ENCODE measurements at places on chromosomes 12 and 14.

DNA sequence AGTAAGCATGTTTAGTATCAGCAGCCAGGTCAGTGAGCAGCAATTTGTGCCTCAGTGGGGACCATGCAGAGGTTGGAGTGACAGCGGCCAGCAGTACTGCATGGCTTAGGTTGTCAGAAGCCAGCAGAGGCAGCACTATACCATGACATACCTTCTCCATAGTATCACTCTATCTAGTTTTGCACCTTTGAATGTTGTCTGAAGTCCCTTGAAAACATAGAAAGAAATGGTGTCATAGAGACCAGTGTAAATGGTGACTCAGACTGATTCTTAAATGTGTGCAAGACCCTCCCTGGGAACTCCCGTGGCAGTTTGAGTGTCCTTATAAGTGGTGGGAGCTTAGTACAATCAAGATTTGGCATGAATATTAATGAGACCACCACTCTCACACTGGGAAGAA lies 124.4 kb downstream of the SLC38A1 start:
- no peak for DNase-seq
- no peaks in the 10 kb centered on the region for H3K36me3 ChIP-seq
- no peaks in the 10 kb centered on the region for H3K4me1 ChIP-seq
- no peaks in the 10 kb centered on the region for H3K27me3 ChIP-seq
- no peak overlapping the region for H3K4me3 ChIP-seq

- no peaks in the 10 kb centered on the region for H3K36me3 ChIP-seq
- H3K27ac ChIP-seq = no peak overlapping the region
- no peak for DNase-seq
- no peaks in the 10 kb centered on the region for H3K27me3 ChIP-seq
- H3K4me1 ChIP-seq = no peaks in the 10 kb centered on the region
Measured at GRCh38 chr14:45902241-45902640, 649.2 kb upstream of the MIS18BP1 start.

- H3K4me1 ChIP-seq = no peaks in the 10 kb centered on the region
- no peak overlapping the region for H3K27ac ChIP-seq
- no peak overlapping the region for H3K4me3 ChIP-seq
Measured at GRCh38 chr14:85273099-85273677, 256.8 kb upstream of the FLRT2 start.

GRCh38 chr12:76375470-76375869 lies 27.3 kb upstream of the BBS10 start:
- no peaks in the 10 kb centered on the region for H3K27me3 ChIP-seq
- H3K27ac ChIP-seq = no peak overlapping the region
- H3K4me3 ChIP-seq = no peak overlapping the region
- H3K36me3 ChIP-seq = no peaks in the 10 kb centered on the region

GRCh38 chr12:22610131-22610530 lies 14.8 kb upstream of the ETNK1 start:
- H3K27ac ChIP-seq = no peak overlapping the region
- no peak overlapping the region for H3K4me3 ChIP-seq
- H3K4me1 ChIP-seq = no peaks in the 10 kb centered on the region
- H3K36me3 ChIP-seq = no peaks in the 10 kb centered on the region

DNA sequence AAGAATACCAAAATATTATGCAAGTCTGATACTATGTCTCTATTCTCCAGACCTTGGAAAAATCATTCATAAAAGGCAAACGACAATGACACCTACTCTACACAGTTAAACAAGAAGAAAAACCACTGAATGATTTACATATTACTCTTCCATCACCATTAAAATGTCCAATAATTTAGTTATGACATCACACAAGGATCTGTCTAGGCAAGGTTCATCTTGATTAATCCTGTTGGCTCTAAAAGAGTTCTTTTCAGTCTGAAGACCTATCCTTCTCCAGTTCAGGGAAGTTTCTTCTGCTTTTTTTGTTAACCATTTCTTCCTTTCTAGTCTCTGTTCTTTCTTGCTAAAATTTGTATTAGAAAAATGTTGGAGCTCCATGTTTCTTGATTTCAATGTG lies 64.0 kb downstream of the OSBPL8 start:
- DNase-seq = no peak
- H3K36me3 ChIP-seq = no peaks in the 10 kb centered on the region

GRCh38 chr12:101277443-101277842 lies 2.5 kb upstream of the UTP20 start:
- no peak for DNase-seq
- H3K27ac ChIP-seq = no peak overlapping the region
- H3K4me3 ChIP-seq = no peak overlapping the region
- no peaks in the 10 kb centered on the region for H3K4me1 ChIP-seq

GRCh38 chr12:127773520-127773919 lies 493.4 kb upstream of the TMEM132C start:
- no peaks in the 10 kb centered on the region for H3K36me3 ChIP-seq
- H3K4me1 ChIP-seq = no peaks in the 10 kb centered on the region
- no peak overlapping the region for H3K4me3 ChIP-seq
- no peak overlapping the region for H3K27ac ChIP-seq

DNA sequence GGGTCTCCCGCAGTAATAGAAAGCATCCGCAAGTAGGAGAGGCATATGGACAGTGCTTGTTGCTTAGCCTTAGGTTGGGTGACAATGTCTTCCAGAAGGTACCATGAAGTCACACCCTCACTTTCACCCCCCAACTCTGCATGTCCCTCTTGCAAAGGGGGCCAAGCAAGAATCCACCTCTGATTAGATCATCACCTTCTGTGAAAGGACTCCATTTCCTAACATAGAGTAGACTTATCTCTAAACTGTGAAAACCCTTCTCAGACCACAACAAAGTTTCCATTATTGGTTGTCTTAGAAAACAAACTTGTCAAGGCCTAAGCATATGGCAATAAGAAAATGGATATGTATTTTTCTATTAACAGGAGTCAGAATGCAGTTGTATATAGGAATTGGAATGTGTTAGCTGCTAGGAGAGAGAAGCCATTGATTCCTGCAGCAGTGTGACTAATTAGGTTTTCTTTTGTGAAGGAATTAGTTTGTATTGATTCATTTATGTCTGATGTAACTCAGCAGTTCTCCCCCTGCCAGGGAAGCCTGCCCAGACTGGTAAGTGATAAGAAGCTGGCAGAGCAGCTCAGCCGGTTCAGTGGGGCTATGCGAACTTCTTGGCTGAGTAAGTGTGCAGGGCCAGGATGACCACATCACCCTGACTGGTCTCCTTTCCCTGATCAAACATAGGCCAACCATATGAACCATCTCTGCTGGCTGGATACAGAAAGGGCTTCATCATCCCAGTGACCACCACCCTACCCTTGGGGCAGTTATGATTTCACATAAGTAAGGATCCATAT lies 107.3 kb upstream of the CCDC196 start:
- H3K27me3 ChIP-seq = no peaks in the 10 kb centered on the region
- no peak overlapping the region for H3K27ac ChIP-seq
- no peaks in the 10 kb centered on the region for H3K36me3 ChIP-seq
- no peak overlapping the region for H3K4me3 ChIP-seq

GRCh38 chr12:124509300-124509675 lies 58.1 kb downstream of the NCOR2 start:
- H3K4me3 ChIP-seq = no peak overlapping the region
- DNase-seq = no peak
- no peaks in the 10 kb centered on the region for H3K36me3 ChIP-seq
- H3K27me3 ChIP-seq = no peaks in the 10 kb centered on the region
- no peak overlapping the region for H3K27ac ChIP-seq
- H3K4me1 ChIP-seq = peaks cover 17% of the 10 kb centered on the region

GRCh38 chr14:92529903-92530302 lies 16.3 kb downstream of the RIN3 start:
- H3K27ac ChIP-seq = no peak overlapping the region
- no peak overlapping the region for H3K4me3 ChIP-seq
- no peaks in the 10 kb centered on the region for H3K36me3 ChIP-seq
- no peaks in the 10 kb centered on the region for H3K4me1 ChIP-seq
- H3K27me3 ChIP-seq = no peaks in the 10 kb centered on the region
- DNase-seq = no peak

- H3K4me3 ChIP-seq = peak within 1 kb of the TSS; percentile 48
- peaks cover 9% of the 10 kb centered on the region for H3K27me3 ChIP-seq
- DNase-seq = no peak
- no peaks in the 10 kb centered on the region for H3K4me1 ChIP-seq
- no peaks in the 10 kb centered on the region for H3K36me3 ChIP-seq
- no peak within 1 kb of the TSS for H3K27ac ChIP-seq
Measured at GRCh38 chr12:113056631-113057488, at the start of gene DTX1. TSS of gene DTX1 (plus strand) at chr12:113056730. CDS start at chr12:113058193, 1,463 bp downstream.

DNA sequence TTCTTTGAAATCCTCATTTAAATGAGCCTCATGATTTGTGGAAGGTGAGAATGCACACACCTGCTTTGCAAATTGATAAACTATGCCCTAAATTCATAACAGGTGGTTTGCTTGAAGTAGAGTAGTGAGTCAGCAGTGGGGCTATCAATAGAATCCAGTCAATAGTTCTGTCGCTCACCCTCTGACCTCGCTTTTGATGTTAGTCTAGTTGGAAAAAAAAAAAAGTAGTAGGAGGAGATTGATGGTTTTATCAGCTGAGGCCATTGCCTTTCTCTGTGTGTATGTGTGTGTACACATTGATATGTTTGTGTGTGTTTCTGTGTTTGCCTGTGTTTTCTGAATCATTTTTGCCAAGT lies 267.3 kb downstream of the SNAPC1 start:
- H3K4me1 ChIP-seq = no peaks in the 10 kb centered on the region
- DNase-seq = no peak
- H3K36me3 ChIP-seq = no peaks in the 10 kb centered on the region
- H3K4me3 ChIP-seq = no peak overlapping the region
- no peak overlapping the region for H3K27ac ChIP-seq

DNA sequence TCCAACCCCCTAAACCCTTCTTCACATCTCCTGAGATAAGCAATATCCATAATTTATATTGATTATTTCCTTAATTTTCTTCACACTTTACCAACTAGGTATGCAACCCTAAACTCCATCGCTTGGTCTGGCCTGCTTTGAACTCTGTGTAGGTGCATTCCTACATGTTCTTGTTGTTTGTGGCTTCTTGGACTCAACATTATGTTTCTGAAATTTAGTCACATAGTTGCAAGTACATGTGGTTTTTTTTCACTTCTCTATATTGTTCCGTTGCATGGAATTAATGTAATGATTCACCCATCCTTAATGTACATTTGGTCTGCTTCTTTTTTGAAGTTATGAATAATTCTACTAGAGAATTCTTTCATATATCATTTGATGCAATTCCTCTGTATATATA lies 1.6 kb upstream of the TAS2R30 start:
- H3K36me3 ChIP-seq = no peaks in the 10 kb centered on the region
- no peaks in the 10 kb centered on the region for H3K27me3 ChIP-seq
- H3K4me3 ChIP-seq = no peak overlapping the region
- DNase-seq = no peak
- no peaks in the 10 kb centered on the region for H3K4me1 ChIP-seq

GRCh38 chr14:27958757-27959156 lies 807.8 kb upstream of the FOXG1 start:
- no peaks in the 10 kb centered on the region for H3K36me3 ChIP-seq
- no peaks in the 10 kb centered on the region for H3K4me1 ChIP-seq
- H3K27ac ChIP-seq = no peak overlapping the region
- no peak overlapping the region for H3K4me3 ChIP-seq
- no peak for DNase-seq

DNA sequence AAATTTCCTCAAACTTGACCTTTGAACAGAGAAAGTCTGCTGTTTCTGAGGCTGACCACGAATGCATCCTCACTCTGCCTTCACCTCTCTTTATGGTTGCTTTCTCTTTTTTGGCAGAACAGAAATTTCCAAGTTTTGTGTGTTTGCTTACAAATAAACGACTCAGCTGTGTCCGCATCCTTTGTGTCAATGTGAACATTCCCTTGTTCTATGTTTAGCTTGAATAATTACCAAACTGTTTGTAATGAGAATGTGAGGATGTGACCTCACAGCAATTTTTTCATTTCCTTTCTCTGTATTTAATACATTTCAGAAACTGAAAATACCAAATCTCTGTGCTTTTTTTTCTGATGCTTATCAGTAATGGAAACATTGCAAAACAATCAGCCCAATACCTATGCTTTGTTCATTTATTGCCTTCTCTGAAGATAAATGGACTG lies 410.9 kb downstream of the EGLN3 start:
- no peak for DNase-seq
- no peak overlapping the region for H3K4me3 ChIP-seq
- H3K27ac ChIP-seq = no peak overlapping the region
- H3K27me3 ChIP-seq = no peaks in the 10 kb centered on the region
- no peaks in the 10 kb centered on the region for H3K4me1 ChIP-seq
- no peaks in the 10 kb centered on the region for H3K36me3 ChIP-seq

- H3K4me1 ChIP-seq = peaks cover 14% of the 10 kb centered on the region
- H3K27ac ChIP-seq = no peak overlapping the region
- peak overlapping the region; percentile 92 for H3K4me3 ChIP-seq
- DNase-seq = no peak
- 0 out of 2 replicates have a peak, but pooled peaks cover 8% of the 10 kb centered on the region for H3K36me3 ChIP-seq
Measured at GRCh38 chr12:123270214-123271000, 1.2 kb downstream of the CDK2AP1 start.

- no peaks in the 10 kb centered on the region for H3K36me3 ChIP-seq
- H3K27ac ChIP-seq = no peak overlapping the region
- H3K27me3 ChIP-seq = no peaks in the 10 kb centered on the region
- H3K4me3 ChIP-seq = no peak overlapping the region
- no peak for DNase-seq
Measured at GRCh38 chr12:40056373-40056772, 49.5 kb downstream of the SLC2A13 start.

- peaks cover 8% of the 10 kb centered on the region for H3K4me1 ChIP-seq
- no peak overlapping the region for H3K27ac ChIP-seq
- H3K4me3 ChIP-seq = peak overlapping the region; percentile 41
- no peak for DNase-seq
Measured at GRCh38 chr12:31322801-31323207, 3.1 kb downstream of the SINHCAF start.

GRCh38 chr12:103840462-103840875 lies 565 bp downstream of the NT5DC3 start:
- H3K27me3 ChIP-seq = no peaks in the 10 kb centered on the region
- H3K4me1 ChIP-seq = peaks cover 6% of the 10 kb centered on the region
- no peaks in the 10 kb centered on the region for H3K36me3 ChIP-seq
- no peak for DNase-seq
- H3K27ac ChIP-seq = no peak overlapping the region
- peak overlapping the region; percentile 84 for H3K4me3 ChIP-seq

DNA sequence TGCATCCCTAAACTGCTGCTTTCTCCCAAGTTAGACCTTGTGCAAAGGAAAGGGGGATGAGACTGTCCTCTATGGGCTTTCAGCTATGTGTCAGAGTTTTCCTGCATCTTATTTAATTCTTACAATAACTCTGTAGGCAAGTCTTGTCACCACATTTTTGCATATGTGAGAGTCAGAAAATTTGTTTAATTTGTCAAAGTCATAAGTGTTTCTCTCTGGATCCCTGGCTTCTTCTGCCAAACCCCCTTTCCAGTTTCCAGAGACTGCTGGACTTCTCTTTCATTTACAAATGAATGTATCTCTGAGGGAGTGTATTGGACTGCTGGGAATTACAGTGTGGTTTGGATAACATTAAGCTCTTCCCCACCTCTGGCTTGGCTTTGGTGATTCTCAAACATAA lies 877.6 kb upstream of the SEL1L start:
- no peak overlapping the region for H3K4me3 ChIP-seq
- no peaks in the 10 kb centered on the region for H3K4me1 ChIP-seq
- no peaks in the 10 kb centered on the region for H3K27me3 ChIP-seq
- no peak overlapping the region for H3K27ac ChIP-seq
- DNase-seq = no peak

- H3K36me3 ChIP-seq = no peaks in the 10 kb centered on the region
- no peak overlapping the region for H3K4me3 ChIP-seq
- H3K4me1 ChIP-seq = no peaks in the 10 kb centered on the region
- H3K27me3 ChIP-seq = no peaks in the 10 kb centered on the region
- no peak for DNase-seq
Measured at GRCh38 chr12:29707846-29708245, 75.9 kb downstream of the TMTC1 start.

GRCh38 chr12:24840046-24840800 lies 108.7 kb downstream of the BCAT1 start:
- DNase-seq = no peak
- no peak overlapping the region for H3K27ac ChIP-seq
- H3K36me3 ChIP-seq = peaks cover 7% of the 10 kb centered on the region
- no peaks in the 10 kb centered on the region for H3K27me3 ChIP-seq
- no peak overlapping the region for H3K4me3 ChIP-seq
- no peaks in the 10 kb centered on the region for H3K4me1 ChIP-seq
